ENCODE measurements at places on chromosomes 1 and 21.

GRCh38 chr1:225980005-225980836, 18.9 kb downstream of the SDE2 start:
- no peak for DNase-seq

GRCh38 chr1:159067699-159068621, 8.6 kb downstream of the AIM2 start:
- DNase-seq = no peak

DNA sequence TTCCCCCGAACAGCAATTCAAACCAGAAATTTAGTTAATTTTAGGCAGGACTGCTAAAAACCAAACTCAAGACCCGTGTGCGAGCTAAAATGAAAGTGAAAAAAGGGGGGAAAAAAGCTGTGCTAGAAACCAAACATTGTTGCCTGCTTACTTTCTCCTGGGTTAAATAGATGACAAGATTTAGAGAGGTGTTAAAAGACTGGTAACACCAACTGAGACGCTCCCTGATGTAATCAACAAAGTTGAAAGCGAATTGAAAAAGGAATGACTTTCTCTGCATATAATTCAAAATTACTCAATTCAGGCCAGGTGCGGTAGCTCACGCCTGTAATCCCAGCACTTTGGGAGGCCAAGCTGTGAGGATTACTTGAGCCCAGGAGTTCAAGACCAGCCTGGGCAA, 6.8 kb downstream of the CDCA8 start:
- DNase-seq = no peak

GRCh38 chr21:46005481-46005881, 23.9 kb downstream of the COL6A1 start:
- no peak for DNase-seq

GRCh38 chr1:21290546-21290944, 282 bp upstream of the ECE1 start:
- DNase-seq = no peak

- DNase-seq = no peak
These were observed 147 bp downstream of the CLSTN1 start for GRCh38 chr1:9823693-9823942.

- no peak for DNase-seq
These were observed 28.4 kb upstream of the FHAD1 start for GRCh38 chr1:15218287-15219279.

DNA sequence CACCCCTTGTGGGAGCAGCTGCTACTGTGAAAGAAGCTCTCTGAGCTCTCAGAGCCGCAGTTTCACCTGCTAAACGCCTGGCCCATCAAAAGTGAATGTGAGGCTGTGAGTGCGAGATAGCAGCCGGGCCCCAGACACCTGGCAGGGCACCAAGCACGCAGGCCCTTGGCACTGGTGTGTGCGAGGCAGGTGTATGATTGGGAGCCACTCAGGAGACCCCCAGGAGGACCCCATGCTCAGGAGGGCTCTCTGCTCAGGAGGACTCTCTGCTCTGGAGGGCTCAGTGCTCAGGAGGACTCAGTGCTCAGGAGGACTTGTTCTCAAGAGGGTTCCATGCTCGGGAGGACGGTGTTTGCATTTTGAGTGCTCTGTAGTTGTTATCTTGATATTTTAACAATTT, 14.3 kb upstream of the ADARB1 start:
- no peak for DNase-seq

DNA sequence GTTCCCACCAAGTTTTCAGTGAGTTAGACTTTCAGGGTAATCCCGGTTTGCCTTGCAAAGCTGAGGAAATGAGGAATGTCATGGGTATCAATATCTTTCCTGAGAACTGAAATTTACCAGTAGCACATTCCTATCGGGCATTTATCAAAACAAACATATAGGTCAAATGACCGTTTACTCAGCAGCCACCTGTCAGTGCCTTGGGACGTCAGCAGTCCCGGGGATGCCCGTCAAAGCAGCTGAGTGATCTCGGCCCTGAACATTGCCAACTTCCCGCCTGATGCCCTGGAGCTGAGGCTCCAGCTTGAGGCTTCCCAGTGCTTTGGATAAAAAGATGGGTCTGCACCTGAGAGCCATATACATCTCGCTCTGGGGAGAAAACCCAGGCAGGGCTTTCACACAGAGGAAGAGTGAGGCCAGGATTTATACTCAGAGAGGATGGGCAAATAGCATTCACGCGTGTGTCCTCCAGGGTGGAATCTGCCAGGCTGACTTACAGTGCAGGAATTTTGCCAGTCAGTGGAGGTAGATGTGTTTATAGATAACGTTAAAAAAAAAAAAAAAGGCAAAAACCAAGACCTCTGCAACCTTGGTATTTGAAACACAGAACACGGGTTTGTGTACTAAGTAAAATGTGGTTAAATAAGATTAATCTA, 435.7 kb upstream of the VAMP3 start:
- DNase-seq = no peak

- no peak for DNase-seq
These were observed 100.2 kb downstream of the SIPA1L2 start for GRCh38 chr1:232529747-232530146.

- no peak for DNase-seq
These were observed 1.8 kb upstream of the WNT3A start for GRCh38 chr1:228004856-228005462.

GRCh38 chr21:34874684-34875513, 174.2 kb downstream of the RUNX1 start:
- no peak for DNase-seq

Measured in neural crest cell (in vitro differentiated cells).